Naive thymus-derived CD4-positive, alpha-beta T cell (primary cell): ENCODE measurements at places on chromosomes 1 and 21. TPM values are rescaled to one million over a fixed set of nuclear protein-coding genes. Genes with fewer than 3 reads are reported as not detected.

The COA7 gene
- total RNA-seq = 3.0 TPM

DNA sequence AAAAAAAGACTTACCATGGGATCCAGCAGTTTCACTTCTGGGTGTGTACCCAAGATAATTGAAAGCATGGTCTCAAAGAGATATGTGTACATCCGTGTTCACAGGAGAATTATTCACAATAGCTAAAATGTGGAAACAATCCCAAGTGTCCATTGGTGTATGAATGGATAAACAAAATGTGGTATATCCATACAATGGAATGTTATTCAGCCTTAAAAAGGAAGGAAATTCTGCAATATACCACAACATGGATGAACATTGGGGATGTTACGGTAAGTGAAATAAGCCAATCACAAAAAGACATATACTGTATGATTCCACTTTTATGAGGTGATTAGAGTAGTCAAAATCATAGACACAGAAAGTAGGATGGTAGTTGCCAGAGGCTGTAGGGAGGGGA lies 7.0 kb upstream of the TUT4 start:
- no peaks in the 10 kb centered on the region for H3K36me3 ChIP-seq
- H3K4me1 ChIP-seq = no peaks in the 10 kb centered on the region
- no peaks in the 10 kb centered on the region for H3K27me3 ChIP-seq
- H3K4me3 ChIP-seq = no peak overlapping the region
- no peak for DNase-seq

DNA sequence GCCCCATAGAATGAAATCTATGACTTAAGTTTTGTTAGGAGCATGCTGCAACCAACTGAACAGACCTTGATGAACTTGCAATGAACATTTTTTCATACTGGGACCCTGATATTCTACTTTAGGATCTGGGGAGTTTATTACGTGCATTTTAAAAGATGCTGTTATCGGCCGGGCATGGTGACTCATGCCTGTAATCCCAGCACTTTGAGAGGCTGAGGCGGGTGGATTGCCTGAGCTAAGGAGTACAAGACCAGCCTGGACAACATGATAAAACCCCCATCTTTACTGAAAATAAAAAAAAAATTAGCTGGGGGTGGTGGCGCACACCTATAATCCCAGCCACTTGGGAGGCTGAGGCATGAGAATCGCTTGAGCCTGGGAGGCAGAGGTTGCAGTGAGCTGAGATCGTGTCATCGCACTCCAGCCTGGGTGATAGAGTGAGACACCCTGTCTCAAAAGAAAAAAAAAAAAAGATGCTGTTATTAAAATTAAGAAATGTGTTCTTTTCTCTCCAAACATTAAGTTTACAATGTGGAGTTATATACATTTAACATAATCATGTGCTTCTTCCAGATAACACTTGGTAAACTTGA lies 7.1 kb downstream of the MPZL1 start:
- no peaks in the 10 kb centered on the region for H3K4me1 ChIP-seq
- H3K4me3 ChIP-seq = no peak overlapping the region
- no peak for DNase-seq
- H3K27me3 ChIP-seq = no peaks in the 10 kb centered on the region

DNA sequence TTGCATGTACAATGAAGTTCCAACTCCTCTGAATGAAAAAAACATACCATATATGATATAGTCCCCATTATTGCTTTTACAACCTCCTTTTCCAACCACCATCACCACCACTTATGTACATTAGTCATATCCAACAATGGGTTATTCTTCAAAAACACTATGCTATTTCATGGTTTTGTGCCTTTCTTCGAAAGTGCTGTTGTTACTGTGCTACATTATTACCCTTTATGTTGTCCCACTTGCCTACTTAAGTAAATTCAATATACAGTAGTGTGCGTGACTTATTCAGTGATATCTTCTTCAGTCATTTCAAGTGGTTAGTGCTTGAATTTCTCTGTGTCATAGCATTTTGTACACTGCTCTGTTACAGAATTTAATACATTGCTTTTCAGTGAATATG lies 105.3 kb downstream of the ASH1L start:
- DNase-seq = no peak
- no peaks in the 10 kb centered on the region for H3K4me1 ChIP-seq
- H3K27me3 ChIP-seq = no peaks in the 10 kb centered on the region

DNA sequence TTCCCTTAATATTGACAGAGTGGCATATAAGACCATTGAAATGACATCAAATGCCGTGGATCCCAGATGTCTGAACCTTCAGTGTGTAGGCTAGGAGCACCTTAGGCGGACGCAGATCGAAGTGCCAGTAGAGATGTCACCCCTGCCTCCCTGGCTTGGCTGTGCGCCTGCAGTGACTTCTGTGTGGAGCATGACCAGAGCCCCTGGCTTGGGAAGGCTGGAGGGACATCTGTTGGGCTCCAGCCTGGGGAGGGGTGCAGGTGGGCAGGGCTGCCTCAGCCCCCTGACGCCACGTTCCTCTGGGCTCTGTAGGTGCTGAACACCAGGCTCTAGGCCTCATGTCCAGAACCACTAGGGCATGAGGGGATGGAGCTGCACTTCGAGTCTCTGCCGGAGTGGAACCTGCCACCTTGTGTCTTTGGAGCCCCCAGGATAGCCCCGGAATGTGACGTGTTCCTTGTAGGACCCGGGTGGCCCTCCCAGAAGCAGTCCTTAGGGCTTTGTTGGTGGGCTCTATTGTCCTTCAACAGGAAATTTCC lies 103.8 kb downstream of the ADARB1 start:
- no peak overlapping the region for H3K4me3 ChIP-seq
- H3K27me3 ChIP-seq = no peaks in the 10 kb centered on the region
- peaks cover 60% of the 10 kb centered on the region for H3K36me3 ChIP-seq
- H3K27ac ChIP-seq = no peak overlapping the region
- no peaks in the 10 kb centered on the region for H3K4me1 ChIP-seq

DNA sequence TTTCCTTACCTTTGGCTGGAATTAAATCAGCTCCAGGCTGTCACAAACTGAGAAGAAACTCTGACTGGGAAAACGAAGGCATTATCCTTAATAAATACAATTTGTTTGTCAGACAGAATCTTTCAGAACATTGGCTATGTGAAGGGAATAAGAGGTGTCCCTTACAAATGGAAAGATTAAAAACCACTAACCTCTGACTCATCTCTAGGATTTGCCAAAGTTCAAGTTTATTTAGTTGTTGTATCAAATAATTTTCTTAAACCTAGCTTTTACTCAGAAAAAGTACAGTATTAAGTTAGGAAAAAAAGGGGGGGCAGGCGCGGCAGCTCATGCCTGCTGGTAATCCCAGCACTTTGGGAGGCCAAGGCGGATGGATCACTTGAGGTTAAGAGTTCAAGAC lies 15.7 kb downstream of the SERTAD4 start:
- peaks cover 7% of the 10 kb centered on the region for H3K27me3 ChIP-seq
- DNase-seq = no peak
- no peaks in the 10 kb centered on the region for H3K36me3 ChIP-seq

The OBSCN gene
- 76.4 TPM for total RNA-seq

- H3K4me1 ChIP-seq = no peaks in the 10 kb centered on the region
- H3K27ac ChIP-seq = no peak overlapping the region
- no peak for DNase-seq
- H3K4me3 ChIP-seq = no peak overlapping the region
These were observed 322.8 kb downstream of the KCTD3 start for GRCh38 chr1:215889871-215890270.

GRCh38 chr1:78387201-78387600 lies 103.6 kb upstream of the PTGFR start:
- no peaks in the 10 kb centered on the region for H3K4me1 ChIP-seq
- no peaks in the 10 kb centered on the region for H3K36me3 ChIP-seq
- no peaks in the 10 kb centered on the region for H3K27me3 ChIP-seq
- H3K27ac ChIP-seq = no peak overlapping the region
- DNase-seq = no peak

GRCh38 chr1:228085287-228085951 lies 2.9 kb downstream of the ARF1 start:
- H3K27ac ChIP-seq = peak overlapping the region; percentile 97
- no peak for DNase-seq
- no peaks in the 10 kb centered on the region for H3K36me3 ChIP-seq

The PLA2G2D gene
- not detected for total RNA-seq

GRCh38 chr1:22870201-22870871 lies 102.3 kb downstream of the LACTBL1 start:
- H3K27me3 ChIP-seq = no peaks in the 10 kb centered on the region
- H3K27ac ChIP-seq = no peak overlapping the region
- H3K4me3 ChIP-seq = no peak overlapping the region
- no peaks in the 10 kb centered on the region for H3K4me1 ChIP-seq
- no peak for DNase-seq

GRCh38 chr1:151143986-151144385 lies 2.4 kb downstream of the SEMA6C start:
- H3K27ac ChIP-seq = no peak overlapping the region
- H3K4me3 ChIP-seq = no peak overlapping the region
- no peaks in the 10 kb centered on the region for H3K4me1 ChIP-seq
- H3K36me3 ChIP-seq = no peaks in the 10 kb centered on the region
- no peaks in the 10 kb centered on the region for H3K27me3 ChIP-seq

- no peaks in the 10 kb centered on the region for H3K36me3 ChIP-seq
- DNase-seq = no peak
- peaks cover 7% of the 10 kb centered on the region for H3K4me1 ChIP-seq
- no peak overlapping the region for H3K27ac ChIP-seq
These were observed 44.9 kb upstream of the COL6A2 start for GRCh38 chr21:46052703-46053651.

- no peak overlapping the region for H3K4me3 ChIP-seq
- DNase-seq = no peak
- no peaks in the 10 kb centered on the region for H3K36me3 ChIP-seq
These were observed 4.8 kb upstream of the SLC2A1 start for GRCh38 chr1:42963378-42964043.

DNA sequence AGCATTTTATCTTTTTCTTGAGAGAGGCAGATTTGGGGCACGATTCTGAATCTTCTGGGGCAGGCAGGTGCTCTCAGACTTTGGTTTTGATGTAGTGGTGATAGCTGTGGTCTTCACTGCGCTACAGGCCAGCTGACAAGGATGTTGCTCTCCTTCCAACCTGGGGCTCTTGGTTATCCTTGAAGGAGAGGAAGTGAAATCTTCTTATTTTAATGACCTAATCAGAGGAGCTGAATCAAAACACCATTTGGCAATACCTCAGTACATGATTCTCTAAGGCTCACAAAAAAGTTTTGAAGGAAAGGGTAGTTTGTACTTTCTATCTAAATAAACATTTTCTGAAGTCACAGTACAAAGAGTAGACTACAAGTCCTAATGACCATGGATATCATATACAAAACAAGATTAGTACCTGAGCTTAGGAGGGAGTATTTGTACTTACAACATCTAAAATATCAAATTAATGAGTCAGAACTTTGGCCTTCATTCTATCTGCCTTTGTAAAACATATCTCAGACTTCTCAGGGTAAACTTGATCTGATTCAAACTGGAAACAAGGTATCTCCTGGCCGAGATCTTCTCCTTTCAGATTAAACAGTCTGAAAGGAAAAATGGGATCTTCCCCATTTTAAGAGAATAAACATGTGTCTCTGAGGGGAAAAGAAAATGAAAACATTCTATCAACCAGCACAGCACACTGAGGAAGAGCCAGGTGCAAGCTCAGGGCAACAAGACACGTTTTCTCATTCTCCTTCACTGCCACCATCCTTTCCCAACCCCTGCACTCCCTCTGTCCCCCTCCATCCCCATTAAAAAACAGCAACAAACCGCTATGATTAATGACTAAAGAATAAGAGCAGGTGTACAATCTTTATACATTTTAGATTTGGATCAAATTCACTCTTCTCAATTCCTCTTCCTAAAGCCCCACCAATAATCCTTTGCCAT lies 69.2 kb downstream of the SH3GLB1 start:
- DNase-seq = no peak
- no peak overlapping the region for H3K27ac ChIP-seq
- no peak overlapping the region for H3K4me3 ChIP-seq
- H3K27me3 ChIP-seq = no peaks in the 10 kb centered on the region

The ESPN gene
- 2.3 TPM for total RNA-seq

The S100A8 gene
- total RNA-seq = not detected in 2 replicates

The SPATA1 gene
- total RNA-seq = 2.4 TPM
